ENCODE measurements at places on chromosomes 3 and 15.

DNA sequence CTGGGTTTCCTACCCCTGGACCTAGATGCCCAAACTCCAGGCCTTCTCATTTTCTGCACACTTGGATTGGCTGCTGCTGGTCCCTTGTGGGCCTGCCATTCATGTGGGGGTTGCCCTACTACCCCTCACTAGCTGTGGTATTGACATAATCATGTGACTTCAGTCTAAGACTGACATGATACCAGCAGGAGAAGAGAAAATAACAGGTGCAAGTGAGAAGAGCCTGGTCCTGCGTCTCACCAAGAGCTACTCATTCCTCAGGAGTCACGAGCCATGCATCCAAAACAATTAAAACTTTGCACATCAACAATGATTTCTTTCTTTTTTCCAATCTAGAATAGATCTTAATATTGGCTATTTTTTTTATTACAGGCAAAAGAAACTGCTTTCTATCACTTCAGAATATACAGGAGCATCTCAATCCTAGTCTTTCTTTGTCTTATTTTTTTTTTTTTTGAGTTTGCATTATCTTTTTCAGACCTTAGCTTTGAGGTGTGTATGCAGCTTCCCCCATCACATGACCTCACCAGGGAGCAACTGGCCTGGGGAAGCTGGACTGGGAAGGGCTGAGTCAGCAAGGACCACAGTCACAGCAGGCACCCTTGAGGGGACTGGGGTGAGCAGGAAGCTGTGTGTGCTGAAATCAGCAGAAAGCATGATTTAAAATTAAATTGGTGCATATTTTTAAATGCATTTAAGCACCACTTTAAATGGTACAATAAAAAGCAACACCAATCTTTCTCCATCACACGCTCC lies 27.6 kb downstream of the SLC9A9 start:
- no peak for DNase-seq

DNA sequence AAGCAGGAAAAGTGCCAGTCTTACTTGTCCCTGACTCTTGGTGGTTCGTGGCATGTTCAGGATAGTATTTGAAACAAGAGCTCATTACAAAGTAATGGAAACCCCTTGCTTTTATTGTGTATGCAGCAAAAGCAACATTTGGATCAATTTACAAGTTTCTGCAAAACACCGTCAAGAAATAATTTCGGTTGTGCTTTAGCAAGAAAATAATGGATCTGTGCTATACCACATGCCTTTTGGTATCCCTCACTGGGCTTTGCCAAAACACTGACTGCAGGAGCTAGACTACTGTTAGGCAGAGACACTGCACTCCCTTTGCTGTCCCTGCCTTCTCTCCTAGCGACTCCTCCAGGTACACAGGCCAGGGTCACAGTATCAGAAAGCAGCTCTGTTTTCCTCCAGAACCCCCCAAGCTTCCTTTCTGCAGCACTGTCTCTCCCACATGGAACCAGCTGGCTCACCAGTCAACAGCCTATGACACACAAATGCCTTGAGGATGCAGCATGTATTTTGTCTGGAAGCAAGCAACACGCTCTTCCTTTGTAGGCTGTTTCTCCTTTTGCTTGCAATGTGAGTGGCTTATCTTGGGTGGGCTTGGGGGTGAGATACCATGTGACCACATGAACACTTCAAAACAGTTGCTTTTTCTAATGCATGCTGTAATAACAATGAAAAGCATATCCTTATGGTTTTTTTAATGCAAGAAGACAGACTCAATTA lies 111.4 kb downstream of the PGPEP1L start:
- DNase-seq, result no peak

GRCh38 chr3:119294696-119295671 lies 801 bp downstream of the ARHGAP31 start:
- DNase-seq, result no peak

GRCh38 chr3:146881966-146882760 lies 277.0 kb upstream of the PLSCR5 start:
- no peak for DNase-seq

GRCh38 chr15:74821091-74821789 lies 5.2 kb upstream of the CPLX3 start:
- DNase-seq, result peak; percentile 99

- no peak for DNase-seq
These were observed 417.0 kb upstream of the TPM1 start for GRCh38 chr15:62625429-62626033.

DNA sequence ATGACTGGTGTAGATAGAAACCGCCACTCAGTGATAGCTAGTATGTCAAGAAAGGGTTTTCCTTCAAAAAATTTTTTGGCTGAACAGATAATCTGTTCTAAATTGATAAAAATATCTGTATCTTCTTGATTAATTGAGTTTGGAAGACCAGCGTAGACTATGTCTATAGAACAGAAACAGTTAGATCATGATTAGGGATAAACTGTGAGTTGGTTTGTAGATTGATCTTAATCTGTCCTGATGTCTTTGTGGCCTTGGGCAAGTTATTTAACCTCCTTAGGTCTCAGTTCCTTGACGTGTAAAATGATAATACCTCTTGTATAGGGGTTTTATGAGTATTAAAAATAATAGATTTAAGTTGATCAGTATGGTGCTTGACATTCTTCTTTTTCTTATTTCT lies 4.7 kb downstream of the NFKBIZ start:
- no peak for DNase-seq

DNA sequence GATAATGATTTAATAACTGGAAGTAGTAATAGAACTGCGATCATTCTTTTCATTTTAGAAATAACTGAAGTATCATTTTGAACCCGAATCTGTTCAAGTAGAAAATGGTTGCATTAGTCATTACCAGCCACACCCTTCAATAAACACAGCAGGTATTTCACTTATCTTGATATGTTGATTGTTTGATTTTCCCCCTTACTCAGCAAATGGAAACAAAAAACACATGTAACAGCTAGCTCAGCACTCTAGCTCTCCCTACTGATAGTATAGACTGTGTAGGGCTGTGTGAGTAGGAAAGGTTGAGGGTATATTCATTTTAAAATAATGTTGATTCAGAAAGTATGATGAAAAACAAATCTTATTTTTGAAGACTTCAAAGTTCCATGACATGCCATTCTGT lies 1.1 kb upstream of the GPR149 start:
- DNase-seq, result no peak

GRCh38 chr15:95277266-95277665 lies 1045.9 kb downstream of the MCTP2 start:
- DNase-seq, result no peak

- no peak for DNase-seq
These were observed 274.8 kb downstream of the BBX start for GRCh38 chr3:107797586-107797985.

DNA sequence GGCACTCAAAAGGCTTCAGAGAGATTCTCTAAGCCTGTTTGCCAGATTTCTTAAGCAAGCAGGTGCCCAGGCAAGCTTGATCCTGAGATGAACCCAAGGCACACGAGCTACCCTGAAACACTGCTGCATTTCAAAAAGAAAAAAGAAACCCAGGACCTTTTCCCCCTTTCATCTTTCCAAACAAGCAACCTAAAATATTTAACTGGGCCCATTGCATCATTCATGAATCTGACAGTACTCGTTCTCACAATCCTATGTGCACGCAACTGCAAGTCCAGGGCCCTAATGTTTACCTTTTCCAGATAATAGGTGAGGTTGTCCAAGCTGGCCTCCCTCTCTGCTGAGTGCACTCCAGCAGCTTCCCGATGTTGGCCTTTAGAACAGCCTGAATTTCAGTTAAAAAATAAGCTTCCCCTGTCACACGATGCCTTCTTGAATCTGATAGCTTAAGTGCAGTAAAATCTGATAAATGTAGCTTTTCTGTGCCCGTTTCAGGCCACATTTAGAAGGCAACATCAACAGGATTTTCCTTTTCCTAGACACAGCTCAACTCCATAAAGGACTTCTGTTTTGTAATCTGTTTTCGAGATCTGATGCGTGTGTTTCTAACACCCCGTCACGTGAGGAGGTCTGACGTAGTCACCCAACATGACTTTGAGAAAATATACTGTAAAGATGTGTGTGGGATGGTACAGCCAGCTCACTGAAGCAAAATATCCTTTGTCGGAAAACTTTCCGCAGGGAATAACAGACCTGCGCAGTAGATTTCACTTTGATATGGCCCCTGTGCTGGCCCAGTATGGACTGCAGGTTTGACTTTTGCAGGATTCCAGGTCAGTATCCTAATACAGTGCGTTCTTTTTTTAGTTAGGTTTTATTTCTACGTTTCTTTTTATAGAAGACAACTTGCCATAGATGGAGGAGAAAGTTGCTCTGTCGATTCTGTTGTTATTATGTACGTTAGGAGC lies 55.1 kb upstream of the RASA2 start:
- DNase-seq, result no peak

DNA sequence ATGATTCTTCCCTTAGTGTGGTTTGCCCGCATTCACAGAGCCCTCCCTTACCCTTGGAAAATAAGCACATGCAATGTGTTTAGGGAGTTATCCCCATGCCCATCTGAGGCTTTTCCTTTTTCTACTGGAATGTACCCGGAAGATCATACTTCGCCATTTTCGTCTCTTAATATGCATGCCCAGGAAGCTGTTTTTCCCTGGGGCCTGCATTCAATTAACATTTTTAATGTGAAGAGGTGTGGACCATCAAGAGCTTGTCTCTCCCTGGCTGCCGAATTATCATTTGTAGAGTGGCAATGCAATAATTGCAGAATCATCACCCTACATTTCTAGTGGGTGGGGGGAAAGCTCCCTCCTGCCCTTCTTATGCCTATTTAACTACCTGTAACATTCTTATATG lies 976.3 kb downstream of the DIPK2A start:
- DNase-seq, result no peak

DNA sequence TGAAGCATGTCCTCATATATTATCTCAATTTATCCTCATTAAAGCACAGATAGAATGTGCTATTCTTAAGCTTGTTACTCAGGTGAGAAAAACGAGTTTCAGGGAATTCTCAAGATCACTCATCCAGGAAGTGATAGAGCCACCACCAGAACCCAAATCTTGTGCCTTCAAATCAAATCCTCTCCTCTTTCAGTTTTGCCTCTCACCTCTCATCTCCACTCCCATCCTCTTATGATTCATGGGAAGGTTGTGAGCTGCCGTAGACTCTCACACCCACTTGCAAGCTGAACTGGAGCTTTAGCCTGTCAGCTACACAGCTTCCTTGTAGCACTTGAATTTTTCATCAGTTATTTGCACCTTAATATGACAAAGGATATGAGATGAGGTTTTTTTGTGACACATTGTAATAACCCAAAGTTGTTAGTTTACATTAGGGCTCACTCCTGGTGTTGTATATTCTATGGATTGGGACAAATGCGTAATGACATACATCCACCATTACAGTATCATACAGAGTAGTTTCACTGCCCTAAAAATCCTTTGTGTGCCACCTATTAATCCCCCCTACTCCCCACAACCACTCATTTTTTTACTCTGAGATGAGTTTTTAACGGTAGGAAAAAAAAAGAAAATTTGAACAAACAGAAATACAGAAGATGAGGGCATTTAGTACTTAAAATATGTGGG lies 25.7 kb downstream of the GPR15 start:
- DNase-seq, result no peak

GRCh38 chr15:59654046-59654445 lies 3.3 kb downstream of the GTF2A2 start:
- DNase-seq, result no peak

DNA sequence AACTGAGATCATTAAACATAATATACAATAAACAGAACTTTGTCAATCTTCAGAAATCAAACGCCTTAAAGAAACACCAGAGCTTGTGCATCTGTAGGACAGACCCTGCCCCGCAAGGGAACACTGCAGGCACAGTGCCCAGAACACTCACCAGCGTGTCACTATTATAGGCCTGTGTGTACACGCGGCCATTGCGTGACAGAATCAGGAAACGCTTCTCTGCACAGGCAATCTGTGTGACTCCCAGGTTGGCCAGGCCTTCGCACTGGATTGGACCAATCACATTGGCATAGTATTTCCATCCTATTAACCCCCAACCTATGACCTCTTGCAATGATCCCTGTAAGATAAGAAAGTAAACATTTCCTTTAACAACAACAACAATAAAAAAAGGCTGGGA lies 52.9 kb downstream of the HERC2 start:
- DNase-seq, result no peak

DNA sequence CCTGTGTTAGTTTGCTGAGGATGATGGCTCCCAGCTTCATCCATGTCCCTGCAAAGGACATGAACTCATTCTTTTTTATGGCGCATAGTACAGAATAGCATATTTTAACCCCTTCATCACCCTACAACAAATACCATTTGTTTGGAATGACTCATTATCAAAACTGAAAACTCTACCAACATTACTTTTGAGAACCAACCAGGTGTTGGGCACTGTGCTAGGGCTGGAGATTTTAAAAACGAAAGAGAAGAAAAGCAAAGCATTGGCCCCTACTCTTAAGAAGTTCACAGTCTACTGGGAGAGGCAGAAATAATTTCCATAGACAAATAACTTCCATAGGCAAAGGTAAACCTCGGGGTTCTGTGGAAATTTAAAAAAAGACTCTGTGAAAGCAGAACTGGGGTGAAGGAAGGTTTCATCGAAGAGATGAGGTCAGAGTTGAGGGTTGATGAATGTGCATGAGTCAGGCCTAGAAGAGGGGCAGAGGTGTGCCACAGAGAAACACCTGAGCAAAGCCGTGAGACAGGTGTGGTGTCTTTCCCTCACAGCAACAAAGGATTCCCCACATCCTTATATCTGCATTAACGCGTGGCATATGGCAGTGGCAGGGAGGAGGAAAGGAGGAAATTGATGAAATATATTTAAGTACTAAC lies 51.0 kb downstream of the MCF2L2 start:
- no peak for DNase-seq

DNA sequence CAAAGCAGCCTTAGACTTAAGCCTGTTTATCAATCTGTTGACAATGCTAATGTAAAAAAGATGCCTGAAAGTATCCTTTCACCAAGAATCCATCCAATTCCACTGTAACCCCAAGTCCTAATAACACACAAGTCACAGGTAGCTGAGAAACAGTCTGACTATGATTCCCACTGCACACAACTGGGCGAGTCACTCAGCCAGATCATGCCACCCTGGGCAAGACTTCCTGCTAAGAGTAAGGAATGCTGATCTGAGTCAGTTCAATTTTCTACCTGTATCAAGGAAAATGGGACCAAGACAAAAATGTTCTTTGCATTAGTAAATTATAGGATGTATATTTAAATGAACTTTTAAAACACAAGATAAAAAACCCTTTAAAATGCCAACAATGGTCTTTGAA lies 33.3 kb downstream of the NPTN start:
- DNase-seq, result no peak
